ENCODE measurements at places on chromosomes 3 and 15. TPM values are rescaled to one million over a fixed set of nuclear protein-coding genes. Genes with fewer than 3 reads are reported as not detected.

GRCh38 chr15:92117261-92117731 lies 263.8 kb downstream of the SLCO3A1 start:
- peaks cover 18% of the 10 kb centered on the region for H3K4me1 ChIP-seq
- H3K4me3 ChIP-seq, result no peak overlapping the region
- H3K27ac ChIP-seq, result no peak overlapping the region
- no peak for DNase-seq
- H3K27me3 ChIP-seq, result no peaks in the 10 kb centered on the region

DNA sequence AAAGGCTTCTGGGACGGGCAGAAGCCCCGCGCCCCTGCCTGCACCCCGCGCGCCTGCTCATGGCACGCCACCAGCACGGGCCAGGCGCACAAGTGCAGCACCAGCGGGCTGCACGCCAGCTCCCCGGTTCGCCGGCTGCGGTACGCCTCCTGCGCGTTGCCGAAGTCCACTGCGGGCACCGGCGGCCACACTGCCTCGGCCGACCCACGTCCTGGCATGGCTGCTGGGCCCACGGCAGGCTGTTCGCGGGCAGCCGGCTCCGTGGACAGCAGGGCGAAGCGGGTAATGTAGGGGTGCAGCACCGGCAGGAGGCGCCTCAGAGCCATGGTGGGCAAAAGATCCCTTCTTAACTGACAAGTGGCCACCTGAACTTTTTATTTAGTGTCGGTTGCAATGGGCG lies 34.8 kb downstream of the MCCC1 start:
- H3K4me1 ChIP-seq, result no peaks in the 10 kb centered on the region
- peak; percentile 46 for DNase-seq
- H3K27me3 ChIP-seq, result no peaks in the 10 kb centered on the region
- H3K4me3 ChIP-seq, result no peak overlapping the region
- no peaks in the 10 kb centered on the region for H3K36me3 ChIP-seq

DNA sequence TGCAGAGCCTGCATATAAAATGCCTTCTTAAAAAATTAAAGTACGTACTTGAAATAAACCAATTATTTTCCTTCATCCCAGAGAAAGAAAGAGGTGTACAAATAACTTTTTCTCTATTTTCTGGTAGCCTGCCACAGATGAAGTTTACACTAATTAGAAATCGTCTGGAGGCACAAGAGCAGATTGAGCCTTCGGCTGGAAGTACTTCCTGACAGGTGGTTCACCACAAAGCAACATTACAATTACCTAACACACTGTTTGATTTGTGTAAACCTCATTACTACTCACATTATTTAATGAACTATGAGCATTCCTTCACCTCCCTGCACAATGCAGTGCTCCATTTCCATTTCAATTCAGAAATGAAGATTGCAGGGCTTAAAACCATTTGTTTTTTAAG lies 856.1 kb downstream of the SI start:
- no peak for DNase-seq
- H3K36me3 ChIP-seq, result no peaks in the 10 kb centered on the region
- no peaks in the 10 kb centered on the region for H3K4me1 ChIP-seq
- H3K4me3 ChIP-seq, result no peak overlapping the region
- no peaks in the 10 kb centered on the region for H3K27me3 ChIP-seq

Gene SIDT1
- total RNA-seq, result not detected

Gene MOBP
- total RNA-seq, result 0.10 TPM
